ENCODE measurements at places on chromosomes 13 and 19. TPM values are rescaled to one million over a fixed set of nuclear protein-coding genes. Genes with fewer than 3 reads are reported as not detected.

C19orf73 gene
- total RNA-seq, result 0.28 TPM

PRODH2 gene
- not detected for total RNA-seq

GGN gene
- under 0.01 TPM for total RNA-seq

LRP3 gene
- 8.6 TPM for total RNA-seq

CD79A gene
- not detected for total RNA-seq

PABPC3 gene
- total RNA-seq, result under 0.01 TPM

IGFL2 gene
- not detected for total RNA-seq

FGF14 gene
- under 0.01 TPM for total RNA-seq

LILRB4 gene
- not detected for total RNA-seq

MAMSTR gene
- total RNA-seq, result 0.18 TPM

APOC4 gene
- total RNA-seq, result not detected

VSIG10L gene
- total RNA-seq, result under 0.01 TPM

MTUS2 gene
- under 0.01 TPM for total RNA-seq

SYCN gene
- not detected for total RNA-seq

SIGLEC12 gene
- not detected for total RNA-seq

SCN1B gene
- 2.0 TPM for total RNA-seq

NLRP5 gene
- not detected for total RNA-seq

LILRB1 gene
- total RNA-seq, result not detected

ERICH4 gene
- total RNA-seq, result not detected

INSL3 gene
- total RNA-seq, result not detected

USF2 gene
- total RNA-seq, result 21.3 TPM

ZNF222 gene
- total RNA-seq, result 7.0 TPM

RPL36 gene
- 232 TPM for total RNA-seq

ADGRE1 gene
- not detected for total RNA-seq

ITGBL1 gene
- 22.2 TPM for total RNA-seq

MEDAG gene
- 0.36 TPM for total RNA-seq

ATXN8OS gene
- total RNA-seq, result not detected

MYPOP gene
- 0.28 TPM for total RNA-seq

LRRC8E gene
- total RNA-seq, result 6.9 TPM

SYNGR4 gene
- not detected for total RNA-seq

ZC3H4 gene
- total RNA-seq, result 3.9 TPM

MYH14 gene
- total RNA-seq, result not detected

SIGLEC7 gene
- total RNA-seq, result not detected
